H1 (cell line): ENCODE measurements at places on chromosomes 11 and 22. TPM values are rescaled to one million over a fixed set of nuclear protein-coding genes. Genes with fewer than 3 reads are reported as not detected.

DNA sequence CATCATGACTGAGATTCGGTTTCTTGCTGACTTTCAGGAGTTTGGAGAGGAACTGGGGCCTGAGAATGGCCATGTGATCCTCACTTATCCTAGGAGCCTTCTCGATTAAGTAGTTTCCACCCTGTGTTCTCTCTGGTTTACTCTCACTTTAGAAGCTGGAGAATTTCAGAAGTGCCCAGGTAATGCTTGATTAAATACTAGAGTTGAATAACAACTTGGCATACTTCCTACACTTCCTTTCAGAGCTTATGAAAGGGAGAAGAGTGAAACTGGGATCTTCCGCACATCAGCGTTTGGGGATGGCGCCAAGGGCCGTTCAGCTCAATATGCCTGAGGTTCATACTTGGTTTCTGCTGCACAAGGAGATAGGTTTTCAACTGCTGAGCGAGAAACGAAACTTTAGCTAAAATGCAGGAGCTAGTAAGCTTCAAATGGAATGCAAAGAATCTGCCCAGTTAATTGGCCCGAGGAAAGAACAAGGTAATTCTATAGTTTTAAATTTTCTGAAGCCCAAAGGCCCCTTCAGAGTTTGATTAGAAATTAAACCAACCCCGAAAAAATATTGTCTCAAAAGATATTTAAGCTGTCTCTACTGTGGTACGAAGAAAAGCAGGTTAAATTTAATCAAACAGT is 823 bp upstream of the MUC15 start:
- H3K4me3 ChIP-seq, result no peak overlapping the region
- H3K27ac ChIP-seq, result no peak overlapping the region
- H3K27me3 ChIP-seq, result no peaks in the 10 kb centered on the region
- DNase-seq, result no peak
- no peaks in the 10 kb centered on the region for H3K36me3 ChIP-seq

GRCh38 chr11:114924042-114924441 is 245.7 kb downstream of the NXPE2 start:
- no peak overlapping the region for H3K27ac ChIP-seq
- no peaks in the 10 kb centered on the region for H3K36me3 ChIP-seq
- H3K27me3 ChIP-seq, result no peaks in the 10 kb centered on the region
- no peak for DNase-seq
- no peak overlapping the region for H3K4me3 ChIP-seq
- H3K4me1 ChIP-seq, result no peaks in the 10 kb centered on the region

- H3K4me3 ChIP-seq, result no peak overlapping the region
- no peaks in the 10 kb centered on the region for H3K4me1 ChIP-seq
- no peaks in the 10 kb centered on the region for H3K36me3 ChIP-seq
- H3K27me3 ChIP-seq, result no peaks in the 10 kb centered on the region
- DNase-seq, result no peak
Measured at GRCh38 chr11:130469181-130469580, 20.7 kb downstream of the ADAMTS15 start.

GATD1 gene
- total RNA-seq, result 47.5 and 54.9 TPM in 2 replicates

- H3K27ac ChIP-seq, result no peak overlapping the region
- no peak for DNase-seq
- H3K4me3 ChIP-seq, result no peak overlapping the region
- no peaks in the 10 kb centered on the region for H3K4me1 ChIP-seq
Measured at GRCh38 chr22:29343313-29343805, 27.9 kb upstream of the RASL10A start.

FOLR2 gene
- not detected in 2 replicates for total RNA-seq

SYT12 gene
- 2.8 and 3.3 TPM in 2 replicates for total RNA-seq

RAB3IL1 gene
- 5.7 and 6.8 TPM in 2 replicates for total RNA-seq

PARVA gene
- total RNA-seq, result 13.5 and 14.3 TPM in 2 replicates

DNA sequence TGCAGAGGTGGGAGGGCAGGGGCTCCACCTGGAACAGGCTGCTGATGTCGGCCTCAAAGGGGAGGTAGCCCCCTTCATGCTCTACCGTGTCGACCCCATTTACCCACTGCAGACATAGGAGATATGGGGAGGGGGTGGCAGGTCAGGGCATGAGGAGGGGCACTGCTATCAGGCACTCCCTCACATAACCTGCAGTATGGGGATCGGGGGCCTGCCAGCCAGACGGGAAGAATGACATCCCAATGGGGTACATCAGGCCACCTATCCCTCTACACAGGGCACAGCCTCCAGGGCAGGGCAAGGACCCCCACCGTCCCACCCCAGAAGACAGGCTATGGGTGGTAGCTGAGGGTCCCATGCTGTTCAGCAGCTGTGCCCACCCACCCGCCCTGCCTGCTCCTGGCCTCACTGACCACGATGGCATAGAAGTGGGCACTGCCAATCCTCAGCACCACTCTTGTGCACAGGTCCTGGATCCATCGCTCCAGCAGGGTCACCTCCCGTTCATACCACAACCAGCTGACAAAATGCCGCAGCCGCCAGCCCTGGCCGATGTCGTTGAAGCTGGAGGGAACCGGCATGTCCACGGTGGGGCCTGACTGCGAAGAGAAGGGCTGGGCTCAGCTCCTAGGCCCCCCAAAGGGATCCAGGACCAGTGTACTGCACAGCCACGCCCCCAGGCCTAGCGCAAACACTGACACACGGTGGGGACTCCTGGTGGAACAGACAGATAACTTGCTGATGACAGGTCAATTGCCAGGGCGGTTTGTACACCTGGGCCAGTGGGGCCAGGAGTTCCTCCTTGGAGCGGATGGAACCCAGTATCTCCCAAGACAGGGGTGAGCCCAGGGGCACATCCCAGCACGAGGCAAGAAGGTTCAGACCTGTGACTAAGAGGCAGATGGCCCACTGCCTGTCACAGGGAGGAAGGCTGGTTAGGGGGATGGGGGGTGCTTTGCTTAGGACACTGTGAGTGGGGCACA is 24.1 kb downstream of the RGL4 start:
- H3K4me1 ChIP-seq, result peaks cover 2% of the 10 kb centered on the region
- no peak overlapping the region for H3K4me3 ChIP-seq
- no peak for DNase-seq
- no peak overlapping the region for H3K27ac ChIP-seq
- H3K27me3 ChIP-seq, result no peaks in the 10 kb centered on the region; the same call in 1 of the 2 replicates
- peaks cover 15% of the 10 kb centered on the region for H3K36me3 ChIP-seq

C11orf97 gene
- total RNA-seq, result not detected in 2 replicates

DNA sequence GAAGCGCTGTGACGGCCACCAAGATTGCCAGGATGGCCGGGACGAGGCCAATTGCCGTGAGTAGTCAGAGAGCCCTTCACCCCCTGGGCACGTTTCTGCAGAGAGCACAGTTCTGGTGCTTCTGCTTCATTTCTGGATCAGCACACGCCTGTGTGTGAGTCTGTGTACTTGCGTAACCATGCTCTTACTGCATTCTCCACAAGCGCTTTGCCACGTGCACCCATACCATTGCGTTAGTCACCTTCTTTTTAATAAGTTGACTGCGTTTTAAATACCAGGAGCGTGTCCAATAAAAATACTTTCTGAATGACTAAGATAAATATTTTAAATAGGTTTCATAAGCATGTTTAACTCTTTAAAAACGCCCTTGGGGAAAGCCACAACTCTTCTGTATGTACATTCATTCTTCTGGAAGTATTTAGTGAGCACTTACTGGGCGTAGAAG is 143.0 kb upstream of the SORL1-AS1 start:
- no peak overlapping the region for H3K27ac ChIP-seq
- no peak for DNase-seq
- no peaks in the 10 kb centered on the region for H3K27me3 ChIP-seq

DNA sequence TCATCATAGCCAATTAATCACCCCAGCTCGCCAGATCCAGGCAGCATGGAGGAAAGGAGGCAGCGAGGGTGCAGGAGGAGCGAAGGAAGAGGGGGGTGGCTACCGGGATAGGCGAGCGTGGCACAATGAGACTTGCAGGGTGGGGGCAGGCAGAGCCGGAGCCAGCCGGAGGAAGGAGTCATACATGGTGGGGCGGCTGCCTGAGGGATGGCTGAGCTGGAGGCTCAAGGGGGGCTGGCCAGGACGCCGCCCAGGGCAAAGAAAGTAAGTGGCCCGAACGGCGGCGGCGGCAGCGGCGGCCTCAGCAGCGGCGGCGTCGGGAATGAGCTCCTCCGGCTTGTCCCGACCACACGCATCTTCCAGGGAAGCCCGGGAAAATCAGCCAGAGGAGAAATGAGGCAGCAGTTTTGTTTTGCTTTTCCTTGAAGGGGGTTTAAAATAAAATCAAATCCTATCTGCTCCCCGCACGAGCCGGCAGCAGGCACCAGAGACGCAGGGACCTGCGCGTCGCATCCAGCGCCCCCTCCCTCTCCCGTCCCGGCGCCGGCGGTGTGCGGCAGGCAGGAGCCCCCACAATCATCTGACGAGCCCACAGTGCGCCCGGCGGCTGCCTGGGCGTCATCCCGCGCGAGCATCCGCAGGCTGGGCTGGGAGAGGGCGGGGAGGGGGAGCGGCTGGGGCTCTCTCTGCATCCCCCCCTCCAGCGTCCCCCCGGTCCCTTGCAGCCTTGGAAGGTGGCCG is 263.6 kb downstream of the CTTN start:
- peaks cover 6% of the 10 kb centered on the region for H3K4me1 ChIP-seq
- no peaks in the 10 kb centered on the region for H3K36me3 ChIP-seq
- no peaks in the 10 kb centered on the region for H3K27me3 ChIP-seq
- DNase-seq, result peak; percentile 77

DNA sequence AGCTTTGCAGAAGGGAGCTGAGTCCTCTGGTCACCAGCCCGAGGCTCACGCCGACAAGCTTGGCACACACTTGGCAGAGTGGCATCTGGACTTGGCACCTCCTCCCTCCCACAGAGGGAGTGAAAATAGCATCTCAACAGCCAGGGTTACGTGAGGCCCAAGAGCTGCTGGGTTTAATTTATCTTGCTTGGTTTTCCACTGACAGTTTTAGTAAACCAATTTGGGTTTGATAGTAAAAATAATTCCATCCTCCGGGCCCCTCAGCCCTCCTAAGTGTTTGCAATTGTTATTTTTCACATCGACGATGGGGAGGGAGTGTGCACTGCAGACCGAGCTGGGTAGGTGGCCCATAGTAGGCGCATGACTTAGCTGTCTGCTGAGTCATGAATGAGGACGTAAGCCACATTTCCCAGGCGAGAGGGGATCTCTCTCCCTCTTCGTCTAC is 107.6 kb upstream of the ASPHD2 start:
- H3K36me3 ChIP-seq, result no peaks in the 10 kb centered on the region
- no peaks in the 10 kb centered on the region; the same call in 1 of the 2 replicates for H3K27me3 ChIP-seq
- no peak overlapping the region for H3K4me3 ChIP-seq

DNA sequence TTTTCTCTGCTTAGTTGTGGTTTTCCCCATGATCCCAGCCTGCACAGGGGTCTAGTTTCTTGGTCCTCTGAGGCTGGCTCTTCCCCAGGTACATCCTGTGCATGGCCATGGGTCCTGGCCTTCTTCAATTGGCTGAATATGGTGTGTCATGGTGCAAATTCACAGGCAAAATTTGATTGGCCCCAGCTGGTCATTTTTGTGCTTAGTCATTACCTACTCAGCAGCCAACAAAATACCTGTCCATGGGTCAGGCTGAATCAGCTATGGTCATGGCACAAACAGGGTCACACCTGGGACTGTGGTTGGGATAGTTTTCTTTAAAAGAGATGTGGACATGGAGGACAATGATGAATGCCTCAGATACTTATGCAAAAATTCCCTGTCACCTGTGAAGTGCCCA is 85.7 kb downstream of the CSNK2A3 start:
- no peak overlapping the region for H3K4me3 ChIP-seq
- no peaks in the 10 kb centered on the region for H3K4me1 ChIP-seq
- H3K27ac ChIP-seq, result no peak overlapping the region

GRCh38 chr22:43390166-43390565 is 21.6 kb upstream of the MPPED1 start:
- no peaks in the 10 kb centered on the region for H3K36me3 ChIP-seq
- DNase-seq, result no peak
- H3K4me1 ChIP-seq, result peaks cover 3% of the 10 kb centered on the region
- peaks cover 12% of the 10 kb centered on the region for H3K27me3 ChIP-seq
- H3K4me3 ChIP-seq, result no peak overlapping the region

DNA sequence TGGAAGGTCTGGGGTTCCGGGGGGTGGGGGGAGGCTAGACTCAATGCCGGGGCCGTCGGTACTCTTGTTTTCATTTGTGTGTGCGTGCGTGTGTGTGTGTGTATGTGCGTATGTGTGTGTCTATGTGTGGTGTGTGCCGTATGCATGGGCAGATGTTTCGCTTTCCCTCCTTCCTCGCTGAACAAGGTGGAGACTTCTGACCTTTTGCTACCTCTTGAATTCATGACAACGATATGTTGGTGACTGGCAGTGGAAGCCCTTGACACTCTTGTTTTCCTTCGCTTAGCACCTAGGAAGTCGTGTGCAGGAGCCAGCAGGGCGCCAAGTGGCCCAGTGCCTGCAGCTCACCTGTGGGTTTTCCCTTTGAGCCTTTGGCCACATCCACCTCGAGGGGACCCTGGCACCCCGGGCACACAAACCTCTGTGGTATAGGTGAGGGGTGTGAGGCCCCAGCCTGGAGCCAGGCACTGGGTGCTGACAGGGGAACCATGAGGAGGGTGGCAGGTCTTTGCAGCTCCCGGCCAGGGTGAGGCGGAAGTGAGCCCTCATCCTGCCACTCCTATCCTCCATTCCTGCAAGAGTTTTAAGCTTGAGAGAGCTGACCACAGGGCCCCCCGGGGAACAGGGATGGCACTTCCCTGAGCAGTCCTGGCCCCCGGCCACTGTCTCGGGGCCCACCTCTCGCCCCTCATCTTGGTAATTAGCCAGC is 19.3 kb upstream of the TMEM191C start:
- H3K36me3 ChIP-seq, result peaks cover 3% of the 10 kb centered on the region; the same call in 1 of the 2 replicates
- H3K27ac ChIP-seq, result no peak overlapping the region
- peaks cover 12% of the 10 kb centered on the region for H3K4me1 ChIP-seq
- no peaks in the 10 kb centered on the region for H3K27me3 ChIP-seq

DNA sequence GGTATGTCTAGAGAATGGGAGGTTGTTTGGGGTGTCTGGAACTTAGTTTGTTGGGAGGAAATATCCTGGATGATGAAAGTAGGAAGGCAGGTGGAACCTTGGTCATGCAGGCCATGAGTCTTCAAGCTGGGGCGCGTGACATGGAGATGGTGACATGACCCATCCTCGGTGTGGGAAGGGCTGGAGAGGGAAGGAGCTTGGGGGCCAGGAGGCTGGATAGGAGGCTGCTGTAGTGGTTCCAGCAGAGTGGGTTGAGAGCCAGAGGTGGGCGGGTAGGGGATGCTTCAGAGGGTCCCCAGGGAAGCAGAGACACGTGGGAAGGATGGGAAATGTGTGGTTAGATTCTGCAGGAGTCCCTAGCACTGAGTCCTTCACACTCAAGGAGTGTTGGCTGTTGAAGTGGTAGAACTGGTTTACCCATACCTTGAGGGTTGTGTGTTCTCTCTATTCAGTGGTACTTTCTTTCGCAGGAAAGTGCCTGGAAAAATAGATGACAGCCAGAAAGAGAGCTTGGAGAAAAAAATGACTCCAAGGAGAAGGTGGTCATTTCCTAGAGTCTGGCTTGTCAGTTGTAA is 56.8 kb downstream of the LDLRAD3 start:
- H3K4me1 ChIP-seq, result peaks cover 10% of the 10 kb centered on the region
- no peak for DNase-seq
- no peak overlapping the region for H3K27ac ChIP-seq

- H3K36me3 ChIP-seq, result no peaks in the 10 kb centered on the region
- no peaks in the 10 kb centered on the region for H3K27me3 ChIP-seq
- DNase-seq, result no peak
- H3K4me3 ChIP-seq, result no peak overlapping the region
- H3K4me1 ChIP-seq, result no peaks in the 10 kb centered on the region; the same call in 1 of the 2 replicates
Measured at GRCh38 chr11:8794677-8795103, 112.1 kb downstream of the RPL27A start.
